ENCODE measurements at places on chromosomes 2 and 18. TPM values are rescaled to one million over a fixed set of nuclear protein-coding genes. Genes with fewer than 3 reads are reported as not detected.

- no peak for DNase-seq
Measured at GRCh38 chr2:241906826-241907570, 37.5 kb downstream of the RTP5 start.

DNA sequence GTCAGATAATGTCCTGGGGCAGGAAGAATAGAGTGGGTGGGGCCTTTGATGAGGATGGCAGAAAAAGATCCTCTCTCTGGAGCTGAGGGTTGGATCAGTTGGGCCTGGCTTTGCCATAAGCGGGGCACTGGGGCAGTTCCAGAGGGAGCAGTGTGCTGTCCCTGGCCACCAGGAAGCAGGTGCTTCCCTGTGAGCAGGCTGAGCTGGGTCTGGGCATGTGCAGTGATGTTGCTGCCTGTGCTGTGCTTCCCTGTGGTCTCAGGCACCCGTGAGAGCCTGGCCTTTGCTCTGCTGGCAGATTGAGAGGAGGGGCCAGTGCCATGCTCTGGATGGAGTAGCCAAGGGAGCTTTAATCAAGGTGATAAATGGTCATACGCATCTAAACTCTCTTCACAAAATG is 14.6 kb upstream of the NPPC start:
- no peak for DNase-seq

DNA sequence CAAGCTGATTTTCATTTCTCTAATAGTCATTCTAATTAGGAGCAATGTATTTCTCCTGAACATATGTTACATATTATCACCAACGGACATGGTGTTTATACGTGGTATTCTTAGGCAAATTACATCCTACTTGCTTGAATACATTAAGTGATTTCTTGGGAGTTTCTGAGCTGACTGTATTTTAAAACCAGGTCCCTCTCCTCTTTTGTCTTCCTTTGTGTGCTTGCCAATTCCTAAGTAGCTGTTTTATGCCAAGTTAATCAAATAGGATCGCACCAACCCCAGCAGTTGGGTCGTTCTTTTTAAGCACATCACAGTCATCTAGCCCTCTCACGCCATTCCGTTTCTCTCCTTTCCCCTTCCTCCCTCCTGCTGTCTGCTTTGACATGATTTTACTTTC is 75.4 kb upstream of the MAP2 start:
- DNase-seq: no peak

Gene KLHL14
- 0.02 TPM for total RNA-seq

Gene BCL2
- total RNA-seq: 2.9 TPM

GRCh38 chr2:148670773-148671172 is 26.2 kb downstream of the EPC2 start:
- DNase-seq: no peak

- no peak for DNase-seq
Measured at GRCh38 chr2:136006658-136007057, 21.2 kb upstream of the DARS1 start.

Gene EFR3B
- 0.19 TPM for total RNA-seq

Data from H4 (cell line).